Naive thymus-derived CD8-positive, alpha-beta T cell (primary cell): ENCODE measurements at places on chromosomes 5 and 9. TPM values are rescaled to one million over a fixed set of nuclear protein-coding genes. Genes with fewer than 3 reads are reported as not detected.

DNA sequence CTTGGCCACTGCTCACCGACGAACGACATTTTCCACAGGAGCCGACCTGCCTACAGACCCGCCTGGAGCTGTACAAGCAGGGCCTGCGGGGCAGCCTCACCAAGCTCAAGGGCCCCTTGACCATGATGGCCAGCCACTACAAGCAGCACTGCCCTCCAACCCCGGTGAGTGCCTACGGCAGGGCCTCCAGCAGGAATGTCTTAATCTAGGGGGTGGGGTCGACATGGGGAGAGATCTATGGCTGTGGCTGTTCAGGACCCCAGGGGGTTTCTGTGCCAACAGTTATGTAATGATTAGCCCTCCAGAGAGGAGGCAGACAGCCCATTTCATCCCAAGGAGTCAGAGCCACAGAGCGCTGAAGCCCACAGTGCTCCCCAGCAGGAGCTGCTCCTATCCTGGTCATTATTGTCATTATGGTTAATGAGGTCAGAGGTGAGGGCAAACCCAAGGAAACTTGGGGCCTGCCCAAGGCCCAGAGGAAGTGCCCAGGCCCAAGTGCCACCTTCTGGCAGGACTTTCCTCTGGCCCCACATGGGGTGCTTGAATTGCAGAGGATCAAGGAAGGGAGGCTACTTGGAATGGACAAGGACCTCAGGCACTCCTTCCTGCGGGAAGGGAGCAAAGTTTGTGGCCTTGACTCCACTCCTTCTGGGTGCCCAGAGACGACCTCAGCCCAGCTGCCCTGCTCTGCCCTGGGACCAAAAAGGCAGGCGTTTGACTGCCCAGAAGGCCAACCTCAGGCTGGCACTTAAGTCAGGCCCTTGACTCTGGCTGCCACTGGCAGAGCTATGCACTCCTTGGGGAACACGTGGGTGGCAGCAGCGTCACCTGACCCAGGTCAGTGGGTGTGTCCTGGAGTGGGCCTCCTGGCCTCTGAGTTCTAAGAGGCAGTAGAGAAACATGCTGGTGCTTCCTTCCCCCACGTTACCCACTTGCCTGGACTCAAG is 1.5 kb downstream of the CSF2 start:
- DNase-seq = no peak

FAF2 gene
- polyA plus RNA-seq = 12.0 TPM

GRCh38 chr5:35487233-35488025 is 130.2 kb upstream of the SPEF2 start:
- DNase-seq = no peak

GRCh38 chr5:155753943-155754581 is 572.9 kb upstream of the SGCD start:
- no peak for DNase-seq

PCDHGA12 gene
- polyA plus RNA-seq = 0.07 TPM

GRCh38 chr5:1948663-1949191 is 66.0 kb upstream of the IRX4 start:
- no peak for DNase-seq

MEIKIN gene
- not detected for polyA plus RNA-seq

GRCh38 chr5:67897980-67898379 is 317.6 kb upstream of the PIK3R1 start:
- DNase-seq = no peak

GRCh38 chr9:136917902-136918301 is 26.6 kb downstream of the FBXW5 start:
- no peak for DNase-seq

DNA sequence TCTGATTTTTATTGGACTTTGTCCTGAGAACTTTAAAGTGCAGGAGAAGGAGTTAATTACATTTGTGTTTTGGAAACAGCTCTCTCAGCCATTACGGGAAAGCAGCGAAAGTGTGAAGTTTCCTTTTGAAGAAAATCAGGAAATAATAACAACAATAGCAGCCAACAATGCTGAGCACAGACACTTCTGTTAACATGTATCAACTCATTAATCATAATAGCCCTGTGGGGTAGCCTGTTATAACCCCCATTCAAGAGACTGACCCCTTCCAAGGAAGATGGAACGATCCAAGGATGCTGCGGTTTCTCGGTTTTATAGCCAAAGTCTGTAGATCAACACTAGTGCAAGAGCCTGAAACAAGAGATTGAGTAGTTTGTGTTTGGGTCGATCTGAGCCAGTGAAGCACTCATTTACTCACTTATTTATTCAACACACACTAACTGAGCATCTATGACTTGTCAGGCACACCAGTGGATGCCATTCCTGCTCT is 195.5 kb downstream of the DRD1 start:
- no peak for DNase-seq

MYO10 gene
- 0.07 TPM for polyA plus RNA-seq

- no peak for DNase-seq
Observed at GRCh38 chr9:116153765-116154333, at the start of gene PAPPA. Gene PAPPA (plus strand): TSS chr9:116153791. CDS start chr9:116154173, 382 bp downstream.

DNA sequence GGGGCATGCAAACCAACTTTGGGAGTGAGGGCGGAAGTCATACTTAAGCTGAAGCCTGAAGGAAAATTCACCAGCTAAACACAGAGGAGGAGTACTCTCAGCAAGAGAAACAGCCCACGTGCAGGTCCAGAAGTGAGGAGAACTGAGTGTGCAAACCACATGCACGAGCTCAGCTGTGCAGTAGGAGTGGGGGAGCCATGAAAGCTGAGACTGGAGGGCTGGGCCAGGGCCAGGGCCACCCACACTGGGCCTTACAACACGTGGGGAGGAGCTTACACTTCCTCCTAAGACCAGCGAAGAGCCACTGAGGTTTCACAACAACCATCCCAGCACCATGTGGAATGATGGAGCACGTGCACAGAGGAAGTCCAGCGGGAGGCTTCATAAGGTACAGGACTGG is 9.3 kb upstream of the WWC1 start:
- no peak for DNase-seq

CYLC2 gene
- polyA plus RNA-seq = not detected

ANKDD1B gene
- polyA plus RNA-seq = 0.27 TPM

- DNase-seq = no peak
Observed at GRCh38 chr5:138809391-138809790, 56.2 kb downstream of the CTNNA1 start.

DNA sequence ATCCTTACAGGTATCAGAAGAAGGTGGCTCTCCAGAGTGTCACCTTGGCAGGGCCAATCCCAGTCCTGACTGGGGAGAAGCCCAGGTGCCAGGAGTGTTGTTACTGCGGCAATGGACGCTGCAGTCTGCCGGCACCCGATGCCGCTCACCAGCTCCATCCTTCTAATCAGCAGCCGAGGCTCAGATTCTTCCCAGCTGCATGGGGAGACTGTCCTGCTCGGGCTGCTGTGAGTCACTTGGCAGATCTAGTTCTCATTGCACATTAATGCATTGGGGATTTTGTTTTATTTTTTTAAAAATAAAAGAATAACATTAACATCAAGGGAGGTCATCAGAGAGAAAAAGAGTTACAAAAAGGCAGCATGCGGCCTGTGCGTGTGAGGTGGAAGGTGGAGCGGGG is 115.8 kb downstream of the MTX3 start:
- no peak for DNase-seq

DNA sequence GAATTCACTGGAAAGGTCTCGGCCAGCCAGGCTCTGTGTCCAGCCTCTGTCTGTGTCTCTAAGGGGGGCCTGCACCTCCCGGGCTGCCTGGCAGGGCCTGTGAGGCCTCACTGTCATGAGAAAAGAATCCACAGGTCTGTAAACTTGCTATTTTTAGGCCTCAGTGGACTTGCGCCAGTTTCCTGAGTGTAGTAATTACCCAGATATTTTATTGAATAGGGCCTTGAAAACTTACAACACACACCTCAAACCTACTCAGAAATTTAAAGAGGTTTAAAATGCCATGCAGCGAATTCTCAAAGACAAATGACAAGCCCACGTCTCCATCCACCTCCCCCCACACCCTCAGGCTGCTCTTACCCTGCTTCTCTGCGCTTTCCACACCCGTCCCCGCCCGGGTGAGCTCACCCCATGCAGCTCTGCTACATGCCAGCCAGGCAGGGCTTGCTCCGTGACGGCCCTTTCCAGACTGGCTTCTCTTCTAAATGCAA is 8.8 kb upstream of the TENT4A start:
- no peak for DNase-seq

DNA sequence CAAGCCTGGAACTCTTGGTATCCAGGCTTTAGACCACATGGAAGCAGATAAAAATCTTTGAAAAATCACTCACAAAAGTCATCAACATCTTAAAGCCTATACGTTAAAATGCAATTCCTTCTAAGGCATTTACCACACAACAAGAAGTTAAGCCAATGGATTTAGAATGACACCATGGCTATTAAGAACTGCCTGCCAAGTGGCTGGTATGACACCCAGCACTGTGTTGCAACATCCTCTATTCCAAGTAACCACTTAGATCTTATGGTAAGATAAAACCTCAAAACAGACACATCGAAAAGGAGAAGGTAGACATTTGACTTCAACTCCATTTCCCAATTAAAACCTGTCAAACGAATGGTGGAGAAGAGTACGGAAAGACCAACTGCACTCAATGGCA is 344.2 kb upstream of the SLC30A5 start:
- no peak for DNase-seq

KCNMB1 gene
- 0.06 TPM for polyA plus RNA-seq

GNA14 gene
- polyA plus RNA-seq = not detected

- DNase-seq = no peak
Observed at GRCh38 chr9:136522314-136523237, 23.3 kb downstream of the NOTCH1 start.

DNA sequence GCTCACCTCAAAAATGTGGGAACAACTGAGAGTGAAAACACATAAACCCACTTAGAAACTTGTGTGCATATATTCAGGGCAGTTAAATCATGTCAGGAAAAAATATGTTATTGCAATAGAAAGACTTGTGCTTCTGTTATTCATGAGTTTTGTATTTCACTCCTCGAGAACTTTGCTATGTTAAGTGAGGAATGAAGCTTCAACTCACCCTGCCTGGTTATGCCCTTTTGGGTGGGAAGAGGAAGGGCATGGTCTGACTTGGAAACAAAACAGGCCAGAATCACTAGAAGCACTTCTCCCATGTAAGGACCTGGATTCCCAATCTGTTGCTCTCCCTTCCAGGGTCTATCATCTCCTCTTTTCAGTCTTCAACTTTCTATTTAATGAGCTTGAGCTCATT is 14.5 kb downstream of the SLC27A6 start:
- no peak for DNase-seq

NUTM2G gene
- not detected for polyA plus RNA-seq

GRCh38 chr5:133410335-133410828 is 202.0 kb downstream of the FSTL4 start:
- DNase-seq = no peak

UAP1L1 gene
- 2.8 TPM for polyA plus RNA-seq

DNA sequence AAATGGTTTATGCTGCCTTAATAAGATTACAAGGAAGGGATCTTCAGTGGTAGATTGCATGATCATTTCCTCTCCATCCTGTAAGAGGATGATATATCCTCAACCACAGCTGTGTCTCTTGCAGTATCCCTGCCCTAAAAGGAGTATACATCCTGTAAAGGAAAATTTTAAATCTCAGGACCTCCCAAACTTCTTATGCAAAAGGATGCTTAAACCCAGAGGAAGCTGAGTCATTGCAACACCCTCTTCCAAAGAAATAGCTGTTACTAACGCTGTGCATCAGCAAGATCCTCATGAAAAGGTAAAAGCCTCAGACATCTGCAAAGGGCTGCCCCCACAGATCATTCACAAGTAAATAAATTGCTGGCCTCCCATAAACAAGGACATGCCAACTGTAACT is 599.0 kb downstream of the PRELID2 start:
- DNase-seq = no peak

DNA sequence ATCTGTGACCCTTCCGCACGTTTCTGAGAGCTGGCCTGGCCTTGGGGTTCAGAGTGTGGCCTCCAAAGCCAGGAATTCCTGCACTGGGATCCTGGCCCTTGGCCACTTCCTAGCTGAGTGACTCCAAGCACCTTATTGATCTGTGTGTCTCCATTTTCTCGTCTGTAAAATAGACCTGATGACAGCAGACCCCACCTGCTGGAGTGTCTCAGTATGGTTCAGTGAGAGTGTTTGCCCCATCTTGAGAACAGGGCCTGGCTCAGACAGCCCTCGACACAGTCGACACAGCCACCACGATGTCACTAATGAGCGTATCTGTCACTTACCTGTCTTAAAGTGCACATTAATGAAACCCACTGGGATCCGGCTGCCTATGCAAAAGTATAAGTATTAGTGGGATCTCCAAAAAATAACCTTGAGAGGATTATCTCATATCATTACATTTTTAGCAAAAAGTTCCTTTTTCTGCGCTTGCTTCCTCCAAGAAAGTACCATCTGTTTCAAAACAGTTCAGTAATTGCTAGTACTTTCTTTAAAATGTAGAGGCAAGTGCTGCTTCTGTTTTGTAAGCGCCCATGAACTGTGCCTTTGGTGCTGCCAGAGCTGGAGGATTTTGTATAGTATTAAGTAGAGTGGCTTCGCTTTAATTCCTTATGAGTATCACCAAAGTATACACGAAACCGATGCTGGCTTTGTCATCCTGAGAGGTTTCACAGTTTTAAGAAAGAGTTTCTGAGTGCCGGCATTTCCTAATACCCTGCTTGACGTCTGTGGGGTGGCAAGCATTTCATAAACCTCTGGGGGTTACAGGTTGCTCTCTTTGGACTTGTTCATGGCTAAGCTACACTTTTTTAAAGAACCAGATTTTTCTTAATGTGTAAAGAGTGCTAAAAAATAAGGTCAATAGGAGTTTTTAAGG is 31.7 kb downstream of the UBE2QL1 start:
- DNase-seq = no peak

DNA sequence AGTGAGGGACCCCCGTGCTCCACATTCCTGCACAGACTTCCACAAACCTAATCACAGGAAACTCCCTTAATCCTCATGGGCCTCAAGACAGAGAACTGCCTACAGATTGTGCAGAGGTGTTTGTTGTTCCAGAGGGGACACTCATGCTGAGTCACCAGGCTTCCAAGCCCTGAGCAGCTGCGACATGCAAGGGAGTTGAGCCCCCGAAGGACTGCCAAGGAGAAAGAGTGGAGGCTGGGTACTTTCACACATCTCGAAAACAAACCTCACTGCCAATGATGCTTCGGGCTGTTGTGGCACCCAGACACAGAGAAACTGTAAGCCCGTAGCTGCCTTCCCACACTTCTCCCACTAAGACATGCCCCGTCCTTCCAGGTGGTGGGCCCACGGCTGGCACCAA is 480.8 kb downstream of the CDH12 start:
- no peak for DNase-seq

DNA sequence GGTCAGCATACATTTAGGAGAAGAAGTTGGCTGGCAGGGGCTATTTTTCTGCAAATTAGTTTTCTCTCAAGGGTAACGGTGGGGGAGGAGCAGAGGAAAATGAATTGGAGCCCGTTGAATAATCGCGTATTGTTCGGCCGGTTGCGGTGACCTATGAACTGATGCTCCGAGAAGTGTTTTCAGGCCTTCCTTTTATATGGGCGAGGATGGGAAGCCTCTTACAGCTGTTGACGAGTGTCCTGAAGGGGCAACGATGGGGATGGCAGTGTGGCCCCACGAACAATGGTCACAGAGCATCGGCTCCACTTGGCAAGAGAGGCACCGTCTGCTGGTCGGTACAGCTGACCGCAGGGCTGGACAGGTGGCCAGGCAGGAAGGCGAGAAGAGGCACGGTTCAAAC is 400.7 kb downstream of the ZSWIM6 start:
- DNase-seq = no peak

TRIM36 gene
- not detected for polyA plus RNA-seq
